SHP77 (cell line): ENCODE measurements at places on chromosomes 16 and 17.
A peak's percentile ranks its signal among the peaks of the same experiment; 100 is the strongest.

DNA sequence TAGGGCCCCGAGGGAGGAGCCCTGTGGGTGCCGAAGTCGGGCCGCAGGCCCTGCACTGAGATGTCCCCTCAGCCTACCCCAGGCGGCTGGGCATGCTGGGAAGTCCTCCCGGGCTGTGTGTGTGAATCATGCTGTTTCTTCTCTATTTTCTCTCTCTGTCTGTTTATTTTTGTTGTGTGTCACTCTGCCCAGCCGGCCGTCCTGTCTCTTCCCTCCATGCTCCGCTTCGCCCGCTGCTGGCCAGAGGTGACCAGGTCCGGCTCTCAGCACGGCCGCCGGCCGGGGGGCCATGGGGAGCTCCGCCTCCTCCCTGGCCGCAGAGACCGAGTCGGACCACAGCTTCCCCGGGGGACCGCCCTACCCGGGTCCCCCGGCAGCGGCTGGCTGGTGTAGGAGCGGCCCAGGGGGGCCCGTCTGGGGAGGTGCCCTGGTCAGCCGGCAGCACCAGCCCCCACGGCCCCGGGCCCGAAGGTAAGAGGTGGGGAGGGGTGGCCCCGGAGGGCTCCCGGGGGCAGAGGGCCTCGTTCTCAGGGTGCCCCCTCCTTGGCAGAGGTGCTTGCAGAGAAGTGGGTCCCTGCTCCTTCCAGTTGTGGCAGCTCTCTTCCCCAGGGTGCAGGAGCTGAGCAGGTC is 12.5 kb downstream of the CAPN15 start:
- DNase-seq, result no peak

GRCh38 chr16:9351841-9352434 is 260.5 kb downstream of the HAPSTR1 start:
- no peak for DNase-seq

- DNase-seq, result peak; percentile 98
Observed at GRCh38 chr16:70692873-70693671, 7.2 kb upstream of the MTSS2 start.

GRCh38 chr16:14341324-14342225 is 270.5 kb downstream of the MRTFB start:
- DNase-seq, result no peak

DNA sequence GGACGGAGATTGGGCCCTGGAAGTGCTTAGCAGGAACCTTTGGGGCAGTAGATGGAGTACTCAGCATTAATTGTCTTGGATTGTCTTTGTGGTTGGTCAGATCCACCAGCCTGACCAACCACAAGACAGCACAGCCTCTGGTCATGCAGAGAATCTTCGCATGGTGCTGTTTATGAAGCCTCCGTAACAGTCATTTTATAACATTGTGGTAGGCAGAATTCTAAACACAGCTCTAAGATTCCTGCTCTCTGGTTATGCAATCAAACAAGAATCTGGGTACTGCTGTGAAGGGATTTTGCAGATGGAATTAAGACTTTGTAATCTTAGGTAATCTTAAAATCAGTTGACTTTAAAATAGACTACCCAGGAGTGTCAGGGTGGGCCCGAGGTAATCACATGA is 312.2 kb upstream of the GOT2 start:
- DNase-seq, result no peak

GRCh38 chr16:85029408-85029784 is 1.8 kb downstream of the KIAA0513 start:
- no peak for DNase-seq

DNA sequence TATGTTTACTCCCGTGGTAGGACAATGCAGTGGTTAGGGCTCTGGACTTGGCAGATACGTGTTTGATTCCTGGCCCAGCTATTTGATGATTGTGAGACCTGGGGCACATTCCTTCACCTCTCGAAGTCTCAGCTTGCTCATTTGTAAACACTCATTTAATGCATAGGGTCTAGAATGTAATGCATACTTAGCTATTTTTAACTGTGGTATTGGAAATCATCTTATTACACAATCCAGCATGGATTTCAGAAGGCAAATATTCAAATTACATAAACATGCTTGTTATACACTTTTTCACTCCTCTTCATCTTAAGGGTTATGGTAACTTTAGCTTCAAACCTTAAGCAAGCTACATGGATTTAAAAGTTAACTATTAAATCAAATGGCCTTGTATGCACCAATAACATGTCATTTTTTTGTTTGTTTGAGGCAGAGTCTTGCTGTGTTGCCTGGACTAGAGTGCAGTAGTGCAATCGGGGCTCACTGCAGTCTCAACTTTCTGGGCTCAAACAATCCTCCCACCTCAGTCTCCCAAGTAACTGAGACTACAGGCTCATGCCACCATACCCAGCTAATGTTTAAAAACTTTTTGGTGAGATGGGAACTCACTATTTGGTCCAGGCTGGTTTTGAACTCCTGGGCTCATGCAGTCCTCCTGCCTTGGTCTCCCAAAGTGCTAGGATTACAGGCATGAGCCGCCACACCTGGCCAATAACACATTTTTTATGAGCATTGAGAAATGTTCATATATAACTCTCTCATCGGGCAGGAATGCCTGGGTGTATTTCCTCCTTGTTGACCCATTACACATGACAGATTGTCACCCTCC is 52.5 kb downstream of the VAT1L start:
- no peak for DNase-seq

GRCh38 chr17:73833775-73834488 is 189.7 kb upstream of the SDK2 start:
- DNase-seq, result no peak

- no peak for DNase-seq
Observed at GRCh38 chr17:855569-855968, 73.4 kb downstream of the MRM3 start.

- DNase-seq, result peak; percentile 98
Observed at GRCh38 chr16:75087375-75087979, 29.1 kb downstream of the LDHD start.

DNA sequence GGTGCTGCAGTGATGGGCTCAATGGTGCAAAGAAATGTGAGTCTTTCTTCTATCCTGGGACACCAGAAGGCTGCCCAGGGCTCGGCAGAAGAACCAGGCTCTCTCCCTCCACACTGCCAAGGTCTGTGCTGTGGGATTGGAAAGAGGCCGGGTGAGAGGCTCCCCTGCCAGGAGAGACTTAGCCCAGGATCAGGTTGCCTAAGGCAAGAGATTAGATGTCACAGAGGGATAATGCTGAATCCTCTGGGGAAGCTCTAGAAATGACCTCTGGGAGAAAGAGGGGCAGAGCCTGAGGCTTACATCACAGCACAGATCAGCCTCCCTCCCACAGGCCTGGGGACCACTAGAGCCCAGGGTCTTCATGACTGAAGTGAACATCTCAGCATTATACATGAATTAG is 5.7 kb upstream of the DOC2B start:
- DNase-seq, result no peak

- no peak for DNase-seq
Observed at GRCh38 chr16:15041271-15042004, 14.4 kb downstream of the NTAN1 start.

- no peak for DNase-seq
Observed at GRCh38 chr16:49809062-49809461, 46.9 kb downstream of the ZNF423 start.

DNA sequence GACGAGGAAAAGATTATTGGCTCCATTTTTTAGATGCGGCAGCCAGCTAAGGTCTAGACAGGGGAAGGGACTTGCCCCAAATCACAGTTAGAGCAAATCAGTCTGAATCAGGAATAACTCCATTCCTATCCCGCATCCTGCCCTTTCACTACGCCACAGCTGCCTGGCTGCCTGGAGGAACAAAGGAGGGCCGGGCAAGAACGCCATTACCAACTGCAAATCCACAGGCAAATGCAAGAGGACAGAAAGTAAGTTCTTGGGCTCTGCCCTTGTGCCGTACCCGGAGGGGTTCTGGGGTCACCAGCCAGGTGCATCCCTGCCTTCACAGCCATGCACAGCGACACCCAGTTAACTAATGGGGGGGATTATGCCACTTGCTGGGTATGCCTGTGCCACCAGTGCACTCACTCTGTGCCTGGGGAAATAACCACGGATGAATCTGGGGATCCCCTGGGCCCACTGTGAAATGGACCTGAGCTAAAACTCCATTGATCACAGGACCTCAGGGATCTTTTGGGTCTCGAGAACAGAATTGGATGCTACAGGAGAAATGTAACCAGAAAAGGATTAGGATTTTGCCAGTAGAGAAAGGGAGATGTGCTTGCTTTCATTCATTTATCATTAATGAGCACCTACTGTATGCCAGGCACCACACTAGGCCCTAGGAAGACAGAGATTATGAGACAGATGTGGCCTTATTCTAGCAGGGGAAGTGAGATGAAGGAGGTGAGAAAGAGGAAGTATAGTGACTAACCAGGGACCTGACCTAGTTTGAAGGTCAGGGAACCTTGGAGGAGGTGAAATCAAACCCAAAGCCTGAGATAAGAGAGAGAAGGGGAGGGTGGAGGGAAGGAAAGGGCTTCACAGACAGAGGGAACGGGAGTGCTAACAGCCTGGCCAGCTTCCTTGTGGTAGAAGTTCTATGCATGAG is 17.7 kb downstream of the BCL7C start:
- DNase-seq, result no peak

- DNase-seq, result no peak
Observed at GRCh38 chr17:34570506-34570905, 8.9 kb upstream of the TMEM132E start.

- DNase-seq, result no peak
Observed at GRCh38 chr16:89613231-89613953, at the start of gene DPEP1. Gene DPEP1, plus strand, starts transcription at chr16:89613642. Its CDS starts 16,769 bp downstream, at chr16:89630411.

DNA sequence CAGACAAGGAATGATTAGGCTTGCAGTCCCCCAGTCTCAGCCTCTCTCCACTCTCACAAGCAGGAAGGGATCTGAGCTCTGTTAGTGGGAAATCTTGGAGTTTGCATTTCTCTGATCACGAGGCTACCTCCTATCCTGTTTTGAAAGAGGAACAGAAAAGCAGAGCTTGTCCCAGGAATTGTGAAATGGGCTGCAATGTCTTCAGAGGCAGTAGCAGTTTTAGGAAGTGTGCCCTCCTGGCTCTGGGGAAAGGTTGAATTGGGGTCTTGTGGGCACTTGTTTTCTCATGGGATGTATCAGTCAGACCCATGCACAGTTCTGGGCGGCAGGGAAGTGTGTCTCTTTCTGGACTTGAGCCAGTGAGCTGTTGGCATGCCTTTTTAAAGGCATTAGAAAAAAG is 22.8 kb downstream of the NUP85 start:
- DNase-seq, result no peak

DNA sequence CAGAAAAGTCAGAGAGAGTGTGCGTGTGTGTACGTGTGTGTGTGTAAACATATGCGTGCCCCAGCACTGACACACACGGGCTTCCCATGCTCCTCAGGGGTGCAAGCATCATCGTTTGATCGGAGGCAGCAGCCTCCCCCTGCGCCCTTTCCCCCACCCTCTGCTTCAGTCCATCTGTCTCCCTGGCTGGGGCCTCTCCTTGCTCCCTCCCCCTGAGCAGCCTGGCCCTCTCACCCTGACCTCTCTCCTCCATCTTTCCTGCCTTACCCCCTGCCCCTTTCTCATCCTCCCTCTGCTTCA is 4.4 kb downstream of the STX1B start:
- DNase-seq, result no peak

- no peak for DNase-seq
Observed at GRCh38 chr17:73508057-73508930, 136.0 kb downstream of the SDK2 start.

GRCh38 chr16:3158026-3158509 is 23.2 kb downstream of the ZNF213 start:
- DNase-seq, result no peak

GRCh38 chr16:12061336-12062055 is 85.0 kb downstream of the SNX29 start:
- DNase-seq, result no peak

DNA sequence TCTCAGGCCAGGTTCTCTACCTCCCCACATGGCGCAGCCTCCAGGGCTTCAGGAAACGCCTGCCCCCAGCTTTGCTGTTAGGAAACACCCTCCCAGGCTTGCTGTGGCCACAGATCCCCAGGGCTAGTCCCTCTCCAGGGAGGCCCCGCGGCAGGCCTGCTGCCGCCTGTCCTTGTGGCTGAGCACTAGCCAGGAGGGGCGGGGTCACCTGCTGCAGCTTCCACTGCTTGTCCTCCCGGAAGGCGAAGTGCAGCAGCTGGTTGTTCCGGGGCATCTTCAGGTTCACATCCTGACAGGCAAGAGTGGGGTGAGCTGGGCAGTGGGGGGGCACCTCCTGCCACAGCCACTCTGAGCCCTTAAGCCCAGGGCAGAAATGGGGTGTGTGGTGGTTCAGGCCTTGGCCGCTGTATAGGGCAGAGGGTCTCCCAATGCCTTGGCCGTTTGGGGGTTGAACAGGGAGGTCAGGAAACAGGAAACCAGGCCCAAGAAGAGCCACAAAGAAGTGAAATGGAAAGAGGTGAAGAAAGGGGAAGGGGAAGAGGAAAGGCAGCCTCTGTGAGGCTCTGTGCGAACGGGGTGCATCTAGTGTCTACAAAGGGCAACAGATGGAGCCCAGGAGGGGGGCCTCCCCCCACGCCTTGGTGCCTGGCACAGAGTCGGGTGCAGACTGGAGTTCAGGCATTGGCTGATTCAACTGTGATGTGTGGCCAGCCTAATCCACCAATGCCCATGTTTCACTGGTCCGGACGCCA is 2.0 kb downstream of the ROGDI start:
- DNase-seq, result peak; percentile 84

DNA sequence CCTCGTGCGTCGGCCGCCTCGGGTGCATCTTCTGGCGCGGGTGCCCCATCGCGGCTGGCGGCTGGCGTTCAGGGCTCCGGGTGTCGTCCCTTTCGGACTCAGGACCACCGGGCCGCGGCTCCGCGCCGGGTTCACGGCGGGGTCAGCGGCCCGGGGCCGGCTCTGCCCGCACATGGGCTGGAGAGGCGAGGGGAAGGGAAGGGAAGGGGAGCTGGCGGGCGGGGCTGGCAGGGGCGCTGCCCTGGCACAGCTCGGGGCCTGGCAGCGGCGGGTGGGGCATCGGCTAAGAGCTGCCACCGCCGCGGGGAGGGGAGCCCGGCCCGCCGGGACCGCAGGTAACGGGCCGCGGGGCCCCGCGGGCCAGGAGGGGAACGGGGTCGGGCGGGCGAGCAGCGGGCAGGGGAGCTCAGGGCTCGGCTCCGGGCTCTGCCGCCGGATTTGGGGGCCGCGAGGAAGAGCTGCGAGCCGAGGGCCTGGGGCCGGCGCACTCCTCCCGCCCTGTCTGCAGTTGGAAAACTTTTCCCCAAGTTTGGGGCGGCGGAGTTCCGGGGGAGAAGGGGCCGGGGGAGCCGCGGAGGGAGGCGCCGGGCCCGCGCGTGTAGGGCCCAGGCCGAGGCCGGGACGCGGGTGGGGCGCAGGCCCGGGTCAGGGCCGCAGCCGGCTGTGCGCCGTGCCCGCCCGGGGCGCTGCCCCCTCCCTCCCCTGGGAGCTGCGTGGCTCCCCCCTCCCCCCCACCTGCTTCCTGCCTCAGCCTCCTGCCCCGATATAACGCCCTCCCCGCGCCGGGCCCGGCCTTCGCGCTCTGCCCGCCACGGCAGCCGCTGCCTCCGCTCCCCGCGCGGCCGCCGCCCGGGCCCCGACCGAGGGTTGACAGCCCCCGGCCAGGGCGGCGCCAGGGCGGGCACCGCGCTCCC is 646 bp downstream of the HIC1 start:
- DNase-seq, result no peak

GRCh38 chr17:52986056-52986662 is 827.6 kb upstream of the CA10 start:
- no peak for DNase-seq

GRCh38 chr16:50537533-50538290 is 10.5 kb upstream of the NKD1 start:
- DNase-seq, result no peak

GRCh38 chr17:27379888-27380533 is 76.2 kb upstream of the KSR1 start:
- DNase-seq, result peak; percentile 55

GRCh38 chr17:67819722-67820121 is 5.6 kb upstream of the BPTF start:
- DNase-seq, result no peak

- DNase-seq, result no peak
Observed at GRCh38 chr16:26493751-26494150, 573.0 kb upstream of the C16orf82 start.
